EH (cell line): ENCODE measurements at places on chromosomes 12 and 14.
A peak's percentile ranks its signal among the peaks of the same experiment; 100 is the strongest.

GRCh38 chr12:48924617-48925303 lies 532 bp downstream of the FKBP11 start:
- DNase-seq, result peak; percentile 48

DNA sequence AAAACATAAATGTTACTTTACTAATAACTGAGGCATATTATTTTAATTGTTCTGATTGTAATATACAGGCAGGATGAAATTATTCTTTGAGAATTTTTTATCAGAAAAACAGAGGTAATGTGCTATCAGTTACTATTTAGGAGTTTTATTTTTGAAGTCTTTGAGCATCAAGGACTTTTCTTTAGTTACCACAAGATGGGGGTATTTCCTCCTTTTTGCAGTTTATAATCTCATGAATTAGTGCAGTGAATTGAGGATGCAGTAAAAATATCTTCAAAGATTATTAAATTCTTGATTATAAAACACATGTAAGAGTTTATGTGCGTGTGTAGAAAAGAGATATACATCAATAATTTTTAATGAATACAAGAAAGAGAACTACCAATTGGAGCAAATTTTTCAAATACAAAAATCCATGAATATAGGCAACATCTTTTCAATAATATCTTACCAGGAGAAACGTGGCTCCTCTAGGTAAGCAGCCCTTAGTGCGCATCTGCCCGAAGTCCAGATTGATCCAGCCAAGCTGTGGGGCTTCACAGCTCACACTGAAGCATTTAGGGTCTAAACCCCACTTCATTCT lies 71.6 kb downstream of the ERGIC2 start:
- DNase-seq, result peak; percentile 44

GRCh38 chr14:61244009-61244408 lies 37.1 kb downstream of the TMEM30B start:
- DNase-seq, result no peak

DNA sequence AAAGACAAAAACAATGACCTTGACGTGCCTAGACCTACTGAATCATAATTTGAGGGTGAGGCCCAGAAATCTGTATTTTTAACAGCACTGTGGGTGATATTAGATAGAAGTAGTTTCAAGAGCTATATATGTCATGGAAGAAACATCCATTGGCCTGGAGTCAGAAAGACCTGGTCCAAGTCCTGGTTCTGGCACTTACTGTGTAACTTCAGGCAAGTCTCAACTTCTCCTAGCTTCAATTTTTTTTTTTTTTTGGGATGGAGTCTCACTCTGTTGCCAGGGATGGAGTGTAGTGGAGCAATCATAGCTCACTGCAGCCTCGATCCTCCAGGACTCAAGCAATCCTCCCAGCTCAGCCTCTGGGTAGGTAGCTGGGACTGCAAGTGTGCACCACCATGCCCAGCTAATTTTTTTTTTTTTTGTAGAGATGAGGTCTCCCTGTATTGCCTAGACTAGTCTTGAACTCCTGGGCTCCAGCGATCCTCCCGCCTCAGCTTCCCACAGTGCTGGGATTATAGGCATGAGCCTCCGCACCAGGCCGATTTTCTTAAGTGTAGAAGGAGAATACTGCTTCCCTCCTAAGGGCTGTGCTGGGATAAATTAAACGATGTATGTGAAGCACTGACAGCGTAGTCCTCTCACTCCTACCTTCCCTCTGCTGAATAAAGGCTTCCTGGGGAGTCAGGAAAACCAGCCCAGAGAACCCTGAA lies 14.3 kb upstream of the GPX2 start:
- DNase-seq, result no peak

GRCh38 chr14:36863271-36863670 lies 201.6 kb downstream of the PAX9 start:
- DNase-seq, result no peak

DNA sequence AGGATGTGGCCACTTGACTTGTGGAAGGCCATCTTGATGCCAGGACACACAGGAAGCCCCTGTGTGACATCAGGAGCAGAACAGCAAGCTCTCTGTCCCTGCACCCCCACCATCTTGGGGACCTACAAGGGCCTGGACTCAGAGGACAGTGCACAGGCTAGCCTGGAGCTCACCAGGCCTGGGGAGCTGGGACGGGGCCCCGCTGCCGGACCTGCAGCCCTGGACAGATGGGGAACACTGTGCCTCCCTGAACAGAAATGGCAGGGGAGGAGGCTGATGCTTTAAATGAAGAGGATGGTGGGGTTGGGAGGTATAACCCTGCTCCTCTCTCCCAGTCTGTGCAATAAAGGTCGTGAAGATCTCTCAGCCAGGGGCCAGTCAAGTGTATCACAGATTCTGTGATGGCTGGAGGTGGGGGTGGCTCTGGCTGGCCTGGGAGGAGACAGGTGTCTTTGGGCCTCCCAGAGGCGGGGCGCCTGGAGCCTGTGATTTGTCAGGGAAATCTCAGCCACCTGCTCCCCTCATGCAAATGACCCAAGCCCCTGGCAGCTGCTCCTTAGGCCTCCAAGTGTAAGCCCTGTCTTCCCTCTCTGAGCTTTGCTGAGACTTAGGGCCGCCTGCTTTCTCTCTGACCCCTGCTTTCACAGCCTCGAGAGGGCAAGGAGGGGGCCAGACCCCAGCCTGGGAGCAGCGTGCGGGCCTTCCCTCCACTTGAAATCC lies 1.1 kb upstream of the GNB3 start:
- DNase-seq, result no peak

DNA sequence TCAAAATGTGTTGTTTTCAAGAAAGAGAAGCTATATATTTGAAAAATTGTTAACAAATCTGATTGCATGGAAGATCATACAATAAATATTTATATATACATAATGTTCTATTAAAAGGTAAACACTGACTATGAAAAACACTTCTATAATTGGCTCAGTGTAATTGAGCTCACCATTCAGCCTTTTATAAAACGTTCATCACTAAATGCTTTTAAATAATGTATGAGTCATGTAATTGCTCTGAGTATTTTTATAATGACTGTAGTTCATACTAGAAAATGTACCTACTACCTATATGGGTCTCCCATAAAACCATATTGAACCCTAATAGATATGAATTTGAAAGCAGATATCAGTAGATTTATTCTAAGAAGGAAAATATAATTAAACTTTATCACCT lies 240.4 kb upstream of the MGAT4C start:
- DNase-seq, result no peak

DNA sequence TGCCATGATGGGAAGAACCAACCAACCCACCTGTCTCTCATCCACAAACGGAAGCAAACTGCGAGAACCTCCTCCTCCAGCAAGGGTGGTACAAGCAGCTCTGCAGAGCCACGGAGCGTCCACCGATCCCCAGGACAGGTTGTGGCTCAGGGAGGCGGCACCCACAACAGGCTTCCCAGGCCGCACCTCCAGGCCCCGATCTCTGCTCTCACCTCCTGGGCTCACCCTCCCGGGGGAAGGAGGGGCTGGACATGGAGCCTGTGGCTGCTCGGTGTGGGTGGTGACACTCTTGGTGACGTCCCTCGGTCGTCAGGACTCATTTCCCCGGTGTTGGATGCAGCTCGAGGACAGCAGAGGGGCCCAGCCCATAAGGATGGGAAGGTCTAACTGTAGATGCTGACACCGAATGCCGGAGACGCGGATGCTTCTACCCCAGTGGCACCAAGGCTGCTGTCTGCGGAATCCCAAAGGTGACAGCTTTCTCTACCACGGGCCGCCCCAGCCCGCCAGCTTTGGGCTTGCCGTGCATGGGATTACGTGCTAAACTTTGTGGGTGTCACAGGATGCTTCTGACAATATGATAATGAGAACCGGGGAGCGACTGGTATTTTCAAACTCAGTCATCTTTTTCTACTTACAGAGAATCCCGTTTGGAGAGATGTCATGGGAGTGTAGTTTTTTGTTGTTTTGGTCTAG lies 58.0 kb downstream of the STX2 start:
- DNase-seq, result no peak

DNA sequence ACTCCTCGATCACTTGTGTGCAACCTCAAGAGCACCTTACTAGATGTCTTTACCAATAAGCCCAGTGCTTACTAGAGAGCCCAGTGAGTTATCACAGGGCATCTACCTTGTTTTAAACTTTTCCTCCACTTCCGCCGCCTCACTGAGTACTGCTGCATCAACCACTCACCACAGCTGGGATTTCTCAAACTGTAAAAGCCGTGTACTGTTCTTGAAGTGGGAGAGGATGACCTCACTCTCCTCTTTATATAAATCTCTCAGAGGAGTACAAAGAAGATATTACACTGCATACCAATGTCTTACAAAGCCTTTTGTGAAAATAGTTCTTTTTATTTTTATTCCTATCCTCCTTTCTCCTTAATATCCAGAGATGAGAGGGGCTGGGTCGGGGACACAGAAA lies 94.1 kb downstream of the PLCZ1 start:
- peak; percentile 15 for DNase-seq

DNA sequence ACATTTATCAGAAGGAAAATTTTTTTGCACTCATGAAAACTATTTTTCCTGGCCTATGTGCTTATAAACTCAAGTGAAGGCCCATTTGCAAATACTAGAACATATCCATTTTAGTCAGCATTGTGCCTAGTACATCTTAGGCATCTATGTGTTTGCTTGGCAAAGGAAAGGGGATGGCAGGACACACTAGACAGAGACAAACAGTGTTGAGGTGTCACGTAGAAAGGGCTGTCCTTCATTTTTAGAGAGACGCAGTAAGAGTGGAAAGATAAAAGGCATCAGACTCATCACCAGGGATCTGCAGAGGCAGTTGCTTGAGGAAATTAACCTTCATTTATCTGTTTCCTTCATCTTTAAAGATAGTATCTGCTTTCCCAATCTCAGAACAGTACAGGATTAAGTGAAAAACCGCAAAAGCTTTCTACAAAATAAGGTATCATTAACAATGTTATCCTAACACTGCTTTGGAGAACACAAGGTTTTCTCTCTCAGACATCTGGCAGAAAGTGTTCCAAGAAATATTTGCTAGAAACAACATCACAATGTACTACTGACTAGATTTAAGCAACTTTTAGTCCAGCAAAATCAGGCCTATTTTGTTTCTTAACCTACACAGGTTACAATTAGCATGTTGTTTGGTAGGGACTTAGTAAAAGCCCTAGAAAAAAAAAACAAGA lies 2.0 kb downstream of the YBX3 start:
- DNase-seq, result peak; percentile 18

- DNase-seq, result no peak
Observed at GRCh38 chr12:59066445-59066844, 146.1 kb upstream of the LRIG3 start.

GRCh38 chr12:5520037-5520436 lies 88.1 kb downstream of the NTF3 start:
- DNase-seq, result no peak

- peak; percentile 46 for DNase-seq
Observed at GRCh38 chr12:8697120-8697475, 693 bp upstream of the RIMKLB start.

DNA sequence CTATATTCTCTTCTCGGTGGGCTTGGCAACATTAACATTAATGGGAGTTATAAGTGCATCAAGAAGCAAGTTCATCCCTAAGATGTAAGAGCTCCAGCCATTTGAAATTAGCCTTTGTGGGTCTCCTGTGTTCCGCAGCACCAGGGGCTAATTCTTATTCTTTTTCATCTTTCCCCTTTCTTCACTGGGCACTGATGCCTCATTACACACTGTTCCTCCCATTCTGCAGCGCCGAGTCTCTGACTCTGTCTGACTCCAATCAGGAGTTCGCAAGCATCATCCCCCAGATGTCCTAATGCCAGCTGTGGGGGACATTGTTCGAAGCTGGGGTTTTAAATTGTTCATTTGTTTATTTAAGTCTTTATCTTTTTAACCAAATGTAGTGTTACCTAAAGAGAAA lies 341.3 kb downstream of the EGLN3 start:
- no peak for DNase-seq

DNA sequence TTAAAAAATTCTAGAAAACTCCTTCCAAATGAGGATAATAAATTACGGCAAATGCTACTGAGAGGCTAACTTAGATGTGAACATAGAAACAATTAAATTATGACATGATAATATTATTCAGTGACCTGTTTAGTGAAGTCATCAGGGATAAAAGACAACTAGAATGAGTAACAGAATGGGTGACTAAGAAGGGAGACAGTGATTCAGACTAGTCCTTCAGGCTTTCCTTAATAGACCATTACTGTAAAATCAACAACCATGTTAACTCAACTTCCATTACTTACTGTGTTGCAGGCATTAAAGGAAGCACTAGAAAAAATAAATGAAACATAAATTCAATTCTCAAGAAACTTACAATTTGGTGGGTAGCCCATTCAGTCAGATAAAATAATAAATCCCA lies 543.9 kb upstream of the LRFN5 start:
- no peak for DNase-seq

DNA sequence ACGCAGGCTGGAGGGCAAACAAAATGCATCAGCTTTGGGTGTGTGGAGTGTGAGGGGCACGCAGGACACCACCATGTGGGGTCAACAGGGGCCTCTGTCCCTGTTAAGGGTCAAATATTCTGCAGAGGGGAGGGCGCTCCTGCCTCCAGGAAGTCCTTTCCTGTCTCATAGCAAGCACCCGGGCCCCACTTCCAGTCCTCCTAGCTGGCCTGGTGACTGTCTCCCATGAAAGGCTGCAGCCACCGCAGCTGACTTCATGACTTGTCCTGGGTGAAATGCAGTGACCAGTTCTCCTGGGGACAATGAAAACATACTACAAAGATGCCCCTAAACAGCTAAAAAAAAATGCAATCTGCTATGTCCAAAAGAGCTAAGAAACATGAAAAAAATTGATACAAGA lies 53.6 kb downstream of the LGMN start:
- DNase-seq, result peak; percentile 28

GRCh38 chr12:108630481-108631207 lies 3.0 kb downstream of the SELPLG start:
- peak; percentile 96 for DNase-seq

DNA sequence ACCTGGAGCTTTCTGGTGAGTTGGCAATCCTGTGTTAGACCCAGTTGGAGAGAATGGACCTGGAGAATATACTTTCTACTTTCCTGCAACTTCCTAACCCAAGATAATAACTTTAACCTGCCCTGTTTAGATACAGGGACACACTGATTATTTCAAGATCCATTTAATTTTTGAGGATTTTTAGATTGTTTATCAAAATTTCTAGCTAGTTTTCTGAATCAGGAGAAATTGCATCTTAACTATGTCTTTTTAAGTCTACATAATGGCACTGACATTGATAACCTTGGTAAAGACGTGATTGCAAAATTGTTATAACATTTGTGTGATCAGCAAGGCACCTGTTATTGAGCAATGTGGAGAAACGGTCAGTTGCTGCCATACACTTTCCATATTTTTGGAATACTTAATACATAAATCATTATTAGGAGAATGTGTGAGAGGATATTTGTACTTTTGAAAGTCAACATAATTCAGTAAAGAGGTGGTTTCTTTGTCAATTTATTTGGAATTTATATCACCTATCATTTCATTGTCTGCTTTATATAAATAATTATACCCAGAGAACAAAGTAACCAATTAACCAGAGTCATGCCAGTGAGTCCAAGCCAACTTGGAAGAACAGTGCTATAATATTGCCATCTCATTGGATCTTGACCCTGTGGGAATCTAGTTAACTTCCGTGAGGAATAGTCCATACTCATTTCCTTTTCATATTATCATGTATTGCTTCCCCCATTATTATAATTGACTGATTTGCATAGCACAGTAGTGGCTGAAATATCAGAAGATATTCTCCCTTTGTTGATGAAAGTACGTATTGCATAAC lies 28.4 kb downstream of the NFYB start:
- DNase-seq, result no peak

- no peak for DNase-seq
Observed at GRCh38 chr12:18361433-18361832, 100.1 kb downstream of the PIK3C2G start.

- DNase-seq, result peak; percentile 77
Observed at GRCh38 chr14:74671789-74672188, 41.1 kb downstream of the AREL1 start.
